ENCODE measurements at places on chromosomes 6 and 20.

GRCh38 chr6:157443066-157443800 lies 62.2 kb downstream of the ZDHHC14 start:
- no peak for DNase-seq

DNA sequence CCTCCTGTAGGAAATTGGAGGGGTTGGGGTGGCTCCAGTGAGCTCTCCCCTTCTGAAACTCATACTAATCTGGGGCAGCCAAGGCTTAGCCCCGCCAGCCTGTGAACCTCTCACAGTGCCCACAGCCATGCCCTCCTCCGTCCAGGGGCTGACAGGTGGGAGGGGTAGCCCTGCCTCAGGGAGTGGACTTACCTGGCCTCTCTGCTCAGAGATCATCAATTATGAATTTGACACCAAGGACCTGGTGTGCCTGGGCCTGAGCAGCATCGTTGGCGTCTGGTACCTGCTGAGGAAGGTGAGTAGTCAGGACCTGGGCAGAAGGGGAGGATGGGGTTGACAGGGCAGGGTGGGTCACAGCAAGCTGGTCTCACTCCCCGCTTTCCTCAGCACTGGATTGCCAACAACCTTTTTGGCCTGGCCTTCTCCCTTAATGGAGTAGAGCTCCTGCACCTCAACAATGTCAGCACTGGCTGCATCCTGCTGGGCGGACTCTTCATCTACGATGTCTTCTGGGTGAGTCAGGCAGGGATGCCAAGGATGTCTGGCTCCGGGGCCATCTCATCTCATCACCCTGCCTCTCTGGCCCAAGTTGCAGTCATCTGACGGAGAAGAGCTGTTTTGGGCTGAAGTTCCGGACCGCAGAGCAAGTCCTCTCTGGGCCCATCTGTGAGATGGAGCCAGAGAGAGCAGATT lies 34.7 kb downstream of the HM13 start:
- no peak for DNase-seq

GRCh38 chr20:59848182-59848581 lies 85.3 kb downstream of the SYCP2 start:
- DNase-seq: no peak

DNA sequence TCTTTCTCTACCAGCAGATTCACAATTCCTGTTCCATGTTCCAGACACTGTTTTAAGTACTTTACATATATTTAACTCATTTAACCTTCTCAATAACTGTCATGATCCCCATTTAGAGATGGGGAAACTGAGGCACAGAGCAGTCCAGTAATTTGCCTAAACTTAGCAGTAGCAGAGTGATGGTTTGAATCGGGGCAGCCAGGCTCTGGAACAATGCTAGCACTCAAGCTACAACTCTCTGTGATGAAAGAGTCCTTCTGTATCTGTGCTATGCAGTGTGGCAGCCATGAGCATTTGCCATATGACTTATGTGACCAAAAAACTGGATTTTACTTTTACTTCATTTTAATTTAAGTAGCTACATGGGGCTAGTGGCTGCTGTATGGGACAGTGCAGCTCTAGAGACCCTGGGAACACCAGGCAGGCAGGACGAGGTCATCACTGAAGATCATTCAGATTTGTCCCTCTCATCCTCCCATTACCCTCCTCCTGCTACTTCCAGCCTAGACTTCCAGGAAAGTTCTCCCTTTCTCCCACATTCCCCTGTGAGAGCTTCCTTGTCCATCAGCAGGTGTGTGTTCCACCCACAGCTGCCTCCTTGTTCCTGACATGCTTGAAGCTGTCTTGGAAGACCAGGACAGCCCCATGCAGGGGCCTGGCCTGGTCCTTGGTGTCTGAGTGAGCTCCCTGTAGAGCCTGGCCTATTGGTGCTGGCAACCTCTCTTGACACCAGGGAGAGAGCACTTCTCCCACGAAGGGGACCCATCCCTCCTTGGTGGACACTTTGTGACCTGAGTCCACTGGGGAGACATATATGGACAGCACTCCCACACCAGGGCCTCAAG lies 157.0 kb downstream of the MRPL14 start:
- DNase-seq: no peak

- DNase-seq: peak; percentile 77
Measured at GRCh38 chr6:44219053-44219814, 2.5 kb downstream of the MYMX start.

DNA sequence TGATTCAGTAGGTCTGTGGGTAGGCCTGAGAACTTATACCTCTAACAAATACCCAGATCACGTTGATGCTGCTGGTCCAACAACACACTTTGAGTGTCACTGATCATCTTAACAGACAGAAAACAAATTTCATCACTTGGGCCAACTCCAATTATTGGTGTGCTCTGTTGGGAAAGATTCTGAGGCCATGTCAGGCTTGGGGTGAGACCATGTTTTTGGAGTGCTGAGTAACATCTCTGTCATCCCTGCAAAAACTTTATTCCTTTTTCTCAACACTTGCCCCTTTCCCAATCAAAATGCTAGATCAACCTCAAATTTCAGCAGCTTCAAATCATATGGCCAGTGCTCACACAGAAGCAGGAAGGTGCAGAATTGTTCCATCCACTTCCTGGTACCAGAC lies 108.8 kb upstream of the TENT5A start:
- DNase-seq: no peak

- no peak for DNase-seq
Measured at GRCh38 chr6:148625609-148626008, 121.2 kb upstream of the UST start.

DNA sequence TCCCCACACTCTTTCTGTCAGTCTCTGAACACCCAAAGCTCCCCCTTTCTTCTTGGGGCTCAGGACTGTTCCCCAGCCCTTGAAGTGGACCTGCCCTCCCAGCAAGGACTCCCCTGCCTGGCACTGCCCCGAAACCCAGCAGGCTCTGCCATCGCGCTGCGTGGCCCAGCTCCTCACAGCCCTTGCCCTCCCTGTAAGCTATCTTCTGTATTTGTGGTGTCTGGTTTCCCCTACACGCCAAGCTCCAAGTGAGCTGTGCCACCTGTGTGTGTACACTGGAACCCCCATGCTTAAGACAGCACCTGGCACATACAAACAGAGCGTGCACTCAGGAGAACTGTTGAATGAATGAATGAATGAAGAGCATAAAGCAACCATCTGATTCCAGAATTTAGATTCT lies 57.7 kb downstream of the TMEM242 start:
- DNase-seq: no peak

- no peak for DNase-seq
Measured at GRCh38 chr20:43915211-43916072, 790 bp downstream of the TOX2 start.

DNA sequence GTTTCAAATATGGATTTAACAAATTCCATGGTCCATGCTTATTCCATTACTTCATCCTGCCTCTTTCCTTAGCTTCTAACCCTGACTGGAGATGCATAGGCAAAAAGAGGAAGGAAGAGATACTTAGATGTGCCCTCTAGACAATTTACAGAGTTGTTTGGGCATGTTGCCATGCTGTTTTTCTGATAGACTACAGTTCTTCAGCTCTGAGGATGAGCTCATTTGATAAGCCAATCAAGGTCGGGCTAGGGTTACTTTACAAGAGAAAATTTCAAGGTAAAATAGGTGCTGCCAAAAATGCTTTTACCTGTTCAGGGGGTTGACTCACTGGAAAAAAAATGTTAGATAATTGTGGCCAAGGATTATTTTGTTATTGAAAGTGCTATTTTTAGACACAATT lies 5.9 kb downstream of the HCRTR2 start:
- no peak for DNase-seq
